ENCODE measurements at places on chromosomes 2 and 18. TPM values are rescaled to one million over a fixed set of nuclear protein-coding genes. Genes with fewer than 3 reads are reported as not detected.

PID1 gene
- 9.5 TPM for total RNA-seq

TRIM54 gene
- not detected for total RNA-seq

SLC9A2 gene
- 2.2 TPM for total RNA-seq

CAVIN2 gene
- total RNA-seq, result 7.8 TPM

RPE gene
- 40.0 TPM for total RNA-seq

All from lower leg skin (tissue), 4 donors.